Activated T-cell treated with anti-CD3 and anti-CD28 coated beads for 48 hours (primary cell): ENCODE measurements at places on chromosomes 3 and 15.

GRCh38 chr15:77984446-77984861 is 93.1 kb downstream of the TBC1D2B start:
- DNase-seq: no peak

GRCh38 chr3:25266677-25267076 is 161.4 kb upstream of the RARB start:
- no peak for DNase-seq

DNA sequence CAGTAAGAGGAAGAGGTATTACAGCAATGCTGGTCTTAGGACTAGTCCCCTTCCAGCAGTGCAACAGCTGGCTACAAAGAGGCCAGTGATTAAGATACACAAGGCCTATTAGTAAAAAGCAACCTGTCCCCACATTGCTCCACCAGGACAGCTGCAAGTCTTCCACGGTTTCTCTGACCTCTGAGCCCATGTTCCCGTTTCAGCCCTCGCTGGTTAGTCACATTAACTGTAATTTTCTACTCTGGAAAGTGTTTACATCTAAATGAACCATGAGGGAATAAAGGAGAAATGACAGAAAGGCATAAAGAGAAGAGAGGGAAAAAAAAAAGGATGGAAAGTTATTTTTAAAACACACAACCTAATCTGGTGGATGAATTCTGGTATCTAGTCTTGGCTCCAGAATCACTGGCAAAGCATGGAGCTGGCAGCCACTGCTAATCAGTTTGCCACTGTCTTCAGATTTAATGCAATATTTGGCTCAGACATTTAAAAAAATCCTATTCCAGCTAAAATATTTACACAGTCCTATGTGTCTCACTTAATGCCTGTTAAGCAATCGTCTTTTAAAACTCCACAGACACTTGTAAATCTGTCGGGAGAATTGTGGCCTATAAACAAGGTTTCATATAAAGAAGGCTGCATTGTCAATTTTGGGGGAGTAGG is 154.9 kb downstream of the GREM1 start:
- DNase-seq: no peak

- no peak for DNase-seq
Measured at GRCh38 chr15:79410237-79410636, 21.9 kb upstream of the MINAR1 start.

GRCh38 chr3:183487896-183488295 is 59.5 kb upstream of the MCF2L2 start:
- no peak for DNase-seq

- DNase-seq: no peak
Measured at GRCh38 chr3:22704571-22705354, 498.4 kb upstream of the UBE2E2 start.

- DNase-seq: no peak
Measured at GRCh38 chr15:31272558-31273257, 53.9 kb upstream of the KLF13 start.

- no peak for DNase-seq
Measured at GRCh38 chr3:114207768-114208167, 28.9 kb upstream of the DRD3 start.

GRCh38 chr15:41730543-41730942 is 43.7 kb upstream of the MAPKBP1 start:
- no peak for DNase-seq

GRCh38 chr15:83200162-83200561 is 7.5 kb downstream of the HDGFL3 start:
- DNase-seq: no peak

DNA sequence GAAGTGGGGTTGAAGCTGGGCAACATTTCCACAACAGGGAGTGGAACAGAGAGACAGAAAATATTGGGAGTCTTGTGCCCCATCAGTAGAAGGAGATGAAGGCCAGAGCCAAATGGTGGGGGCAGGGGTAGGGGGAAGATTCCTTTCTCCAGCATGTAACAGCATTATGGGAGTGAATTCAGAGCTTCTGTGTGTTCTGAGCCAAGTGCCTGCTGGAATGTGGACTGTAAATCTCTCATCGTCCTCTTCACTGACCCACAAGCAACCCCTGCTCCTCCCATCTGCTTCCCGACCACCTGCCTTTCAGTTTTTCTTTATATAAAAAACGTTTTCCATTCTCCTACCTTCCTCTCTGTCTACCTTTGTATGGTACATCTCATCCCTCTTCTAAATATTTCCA is 344.2 kb upstream of the TPRG1 start:
- DNase-seq: no peak

DNA sequence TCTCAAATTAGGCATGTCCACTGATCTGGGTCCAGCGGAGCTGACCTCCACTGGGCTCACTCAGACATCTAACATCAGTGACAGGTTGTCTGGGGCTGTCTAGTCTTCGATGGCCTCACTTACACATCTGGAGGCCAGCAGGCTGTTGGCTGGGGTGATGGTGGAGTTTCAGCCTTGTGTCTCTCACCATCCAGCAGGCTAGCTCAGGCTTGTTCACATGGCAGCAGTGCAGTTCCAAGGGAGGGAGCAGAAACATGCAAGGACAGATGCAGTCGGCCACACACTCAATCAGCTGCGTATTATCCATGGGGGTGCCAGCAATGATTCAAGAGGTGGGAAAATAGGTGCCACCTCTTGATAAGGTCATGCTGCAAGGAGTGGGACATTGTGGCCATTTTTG is 292.5 kb downstream of the SHQ1 start:
- DNase-seq: no peak

- DNase-seq: no peak
Measured at GRCh38 chr3:144557515-144557914, 585.9 kb downstream of the DIPK2A start.

DNA sequence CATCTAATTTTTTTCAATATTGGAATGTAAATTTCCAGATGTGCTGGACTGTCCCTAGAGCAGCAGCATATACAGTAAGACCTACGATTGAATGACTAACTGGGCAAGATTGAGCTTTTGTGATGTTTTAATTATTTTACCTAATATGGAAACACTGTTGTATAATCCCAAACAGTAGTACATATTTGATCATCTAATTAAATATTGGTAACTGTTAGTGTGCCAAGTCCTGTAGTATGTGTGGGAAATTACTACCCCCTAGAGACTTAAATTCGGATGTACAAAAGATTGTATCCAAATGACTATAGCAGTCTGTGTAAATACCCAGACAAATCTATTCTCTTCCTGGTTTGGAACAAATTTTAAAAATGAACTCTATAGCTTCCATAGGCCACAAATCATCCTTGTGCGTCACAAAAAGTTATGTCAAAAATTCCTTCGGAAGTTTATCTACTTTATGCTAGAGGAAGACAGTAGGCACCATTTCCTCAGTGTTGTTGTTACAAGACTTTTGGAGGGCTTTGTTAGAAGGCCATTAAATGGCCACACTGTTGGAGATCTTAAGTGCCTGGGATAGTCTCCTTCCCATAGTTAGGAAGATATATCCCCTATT is 41.6 kb downstream of the NKIRAS1 start:
- DNase-seq: no peak

DNA sequence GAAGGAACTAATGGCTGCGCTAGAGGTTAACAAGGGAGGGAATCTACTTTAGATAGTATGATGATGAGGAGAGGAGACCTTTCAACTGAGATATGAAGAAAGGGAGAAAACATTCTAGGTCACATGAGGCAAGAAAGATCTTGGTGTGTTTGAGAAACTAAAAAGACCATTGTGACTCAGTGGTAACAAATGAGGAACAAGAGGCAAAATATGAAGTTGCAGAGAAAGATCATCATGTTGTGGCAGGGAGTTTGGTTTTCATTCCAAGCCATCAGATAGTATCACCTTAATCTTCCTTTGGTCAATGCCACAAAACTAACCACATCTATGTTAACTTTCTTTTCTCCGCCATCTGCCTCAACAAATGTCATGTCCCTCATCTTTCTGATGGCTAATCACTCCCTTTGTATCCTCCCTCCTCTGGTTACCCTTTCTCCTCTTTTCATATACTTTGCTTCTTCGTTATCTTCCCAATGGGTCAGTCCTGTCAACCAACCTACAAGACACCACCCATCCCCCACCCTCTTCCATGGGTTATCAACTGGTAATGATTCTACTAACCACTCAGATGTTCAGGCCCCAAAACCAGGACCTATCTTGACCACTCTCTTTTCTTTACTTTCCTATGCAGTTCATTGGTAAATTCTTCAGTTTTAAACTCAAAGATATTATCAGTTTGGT is 2.4 kb upstream of the PDCD6IP start:
- no peak for DNase-seq

DNA sequence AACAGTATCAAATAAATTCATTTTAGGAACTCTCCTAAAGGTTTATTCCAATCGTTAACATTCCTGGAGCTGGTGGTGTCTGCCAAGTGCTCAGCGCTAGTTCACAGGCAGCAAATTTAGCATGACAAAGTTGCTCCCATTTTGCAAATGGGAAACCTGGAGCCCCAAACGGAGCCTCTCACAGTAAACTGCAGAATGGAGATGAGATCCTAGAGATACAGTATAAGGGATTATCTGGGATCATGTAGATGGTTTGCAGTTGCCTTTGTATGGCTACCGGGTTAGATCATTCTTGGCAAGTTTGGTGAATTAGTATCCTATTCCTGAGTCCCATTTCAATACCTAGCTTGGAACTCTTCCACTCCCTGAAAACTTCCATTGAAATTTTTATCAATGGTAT is 173.7 kb downstream of the CDIN1 start:
- DNase-seq: no peak

GRCh38 chr3:149417727-149418126 is 40.3 kb upstream of the TM4SF1 start:
- DNase-seq: no peak

GRCh38 chr15:39618063-39618823 is 37.4 kb downstream of the THBS1 start:
- DNase-seq: no peak

GRCh38 chr3:50340448-50341329 is at the start of gene RASSF1:
Gene RASSF1 (minus strand): TSS chr3:50340836. CDS start chr3:50340805, 31 bp downstream.
- peak; percentile 77 for DNase-seq

DNA sequence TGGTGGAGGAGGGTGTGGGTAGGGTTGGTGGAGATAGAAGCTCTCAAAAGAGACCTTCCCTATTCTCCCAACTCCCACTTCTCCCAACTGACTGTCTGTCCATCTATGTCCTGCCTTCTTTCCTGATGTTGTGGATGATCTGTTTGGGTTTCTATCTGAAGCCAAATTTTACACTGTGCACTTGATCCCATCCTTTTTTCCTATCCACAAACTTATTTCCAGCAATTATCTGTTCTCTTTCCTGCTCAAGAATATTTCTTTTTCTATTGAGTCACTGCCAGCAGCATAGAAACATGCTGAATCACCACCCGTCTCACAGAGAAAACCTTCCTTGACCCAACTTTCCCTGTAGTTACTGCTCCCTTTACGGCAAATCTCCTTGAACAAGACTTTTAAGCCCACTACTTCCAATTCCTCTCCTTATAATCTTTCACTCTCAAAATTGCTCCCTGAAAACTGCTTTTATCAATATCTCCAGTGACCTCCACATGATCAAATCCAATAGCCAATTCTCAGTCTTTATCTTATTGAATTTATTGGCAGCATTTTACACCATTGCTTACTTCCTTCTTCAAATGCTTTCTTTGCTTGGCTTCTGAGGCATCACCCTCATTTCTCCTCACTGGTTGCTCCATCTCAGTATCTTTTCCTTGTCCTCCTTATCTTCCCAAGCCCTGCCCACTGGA is 141.2 kb upstream of the SLC7A14 start:
- no peak for DNase-seq

- peak; percentile 30 for DNase-seq
Measured at GRCh38 chr3:33372218-33373081, 67.8 kb downstream of the UBP1 start.

GRCh38 chr3:2993736-2994135 is 116.4 kb downstream of the IL5RA start:
- no peak for DNase-seq

- peak; percentile 43 for DNase-seq
Measured at GRCh38 chr15:40906991-40907802, 12.9 kb downstream of the VPS18 start.

DNA sequence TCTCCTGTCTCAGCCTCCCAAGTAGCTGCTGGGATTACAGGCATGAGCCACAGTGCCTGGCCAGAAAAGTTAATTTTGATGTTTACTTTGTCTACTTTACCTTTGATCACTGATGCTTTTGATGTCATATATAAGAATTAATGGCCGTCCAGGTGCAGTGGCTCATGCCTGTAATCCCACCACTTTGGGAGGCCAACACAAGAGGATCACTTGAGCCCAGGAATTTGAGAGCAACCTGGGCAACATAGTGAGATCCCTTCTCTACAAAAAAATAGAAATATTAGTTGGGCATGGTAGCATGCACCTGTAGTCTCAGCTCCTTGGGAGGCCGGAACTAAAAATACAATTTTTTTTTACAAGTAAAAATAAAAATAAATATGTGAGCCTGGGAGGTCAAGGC is 6.8 kb upstream of the INO80 start:
- DNase-seq: no peak

DNA sequence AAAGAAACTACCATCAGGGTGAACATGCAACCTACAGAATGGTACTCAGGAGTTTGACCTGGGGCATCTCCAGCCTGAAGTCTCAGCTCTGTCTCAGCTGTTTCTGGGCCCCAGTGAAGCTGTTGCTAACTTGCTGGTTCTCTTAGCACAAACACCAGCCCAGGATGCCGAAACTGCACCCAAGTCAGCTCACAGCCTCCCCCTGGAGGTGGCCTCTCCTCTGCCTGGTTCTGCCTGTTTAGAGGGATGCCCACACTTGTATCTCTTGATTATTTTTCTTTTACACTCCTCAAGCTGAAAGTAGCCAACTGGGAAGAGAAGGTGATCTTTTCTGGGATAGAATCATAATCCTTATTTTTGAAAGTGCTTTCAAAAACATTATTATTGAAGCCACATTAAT is 289.0 kb upstream of the RASGRP1 start:
- no peak for DNase-seq

DNA sequence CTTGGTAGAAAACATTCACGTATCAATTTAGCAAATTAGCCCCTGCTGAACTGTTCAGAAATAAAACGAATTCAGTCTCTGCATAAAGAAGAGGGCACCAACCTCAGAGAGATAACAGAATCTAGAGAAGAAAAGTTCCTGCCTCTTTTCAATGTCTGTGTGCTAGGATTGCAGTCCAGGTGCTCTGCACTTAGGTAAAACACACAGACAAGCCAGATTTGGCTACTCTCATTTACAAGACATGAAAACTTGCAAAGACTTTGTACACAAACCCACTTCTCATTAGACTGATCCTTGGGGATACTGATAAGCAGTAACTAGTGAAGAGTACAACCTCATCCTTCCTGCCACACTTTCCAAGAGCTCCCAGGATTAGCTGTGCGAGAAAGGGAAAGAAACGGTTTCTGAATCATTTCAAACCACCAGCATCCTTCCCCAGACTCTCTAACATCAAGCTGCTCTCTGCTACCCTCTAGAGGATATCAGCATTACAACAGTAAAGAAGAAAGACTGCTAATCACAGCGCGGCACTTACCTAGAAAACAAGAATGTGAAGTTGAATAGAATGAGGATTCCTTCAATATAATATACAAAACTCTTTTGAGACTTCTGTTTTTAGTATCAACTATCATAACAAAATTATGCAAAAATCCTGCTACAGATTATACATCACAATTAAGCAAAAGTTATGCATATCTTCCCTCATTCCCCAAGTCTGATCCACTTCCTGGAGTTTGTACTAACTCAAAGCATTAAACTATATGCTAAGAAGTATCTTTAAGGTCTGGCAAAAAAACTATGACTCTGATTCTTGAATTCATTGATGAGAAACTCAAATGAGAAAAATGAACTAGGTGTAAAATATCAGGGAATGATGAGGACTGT is 306.4 kb downstream of the MAGI1 start:
- no peak for DNase-seq

- DNase-seq: no peak
Measured at GRCh38 chr3:10635446-10636076, 130.2 kb upstream of the ATP2B2 start.

- no peak for DNase-seq
Measured at GRCh38 chr3:103786296-103786695, 1351.5 kb downstream of the ZPLD1 start.
